ENCODE measurements at places on chromosomes 16 and 17. TPM values are rescaled to one million over a fixed set of nuclear protein-coding genes. Genes with fewer than 3 reads are reported as not detected.

SLC2A4 gene
- total RNA-seq: 4.9 TPM

OTOP2 gene
- not detected for total RNA-seq

DNA sequence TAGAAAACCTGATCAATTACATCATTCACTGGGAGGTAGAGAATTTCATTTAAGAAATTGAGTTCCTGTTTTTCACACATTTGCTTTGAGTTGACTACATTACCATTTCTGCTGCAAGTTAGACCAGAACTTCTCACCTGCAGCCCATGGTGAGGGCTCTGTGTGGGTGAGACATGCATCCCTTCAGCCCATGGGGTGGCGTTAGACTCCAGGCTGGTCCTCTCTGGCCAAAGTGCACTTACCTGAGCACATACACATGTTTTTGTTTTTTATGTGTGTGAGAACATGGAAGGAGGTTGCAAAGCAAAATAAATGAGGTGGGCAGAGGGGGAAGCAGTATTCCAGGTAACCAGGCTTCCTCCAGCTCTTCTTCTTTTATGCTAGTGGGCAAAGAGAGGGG, 470.2 kb downstream of the PMP22 start:
- H3K4me3 ChIP-seq: no peak overlapping the region
- H3K27ac ChIP-seq: no peak overlapping the region
- DNase-seq: no peak
- H3K4me1 ChIP-seq: no peaks in the 10 kb centered on the region

- no peaks in the 10 kb centered on the region for H3K36me3 ChIP-seq
- H3K4me3 ChIP-seq: no peak overlapping the region
- no peaks in the 10 kb centered on the region for H3K4me1 ChIP-seq
- DNase-seq: no peak
- no peaks in the 10 kb centered on the region for H3K27me3 ChIP-seq
These were observed 11.2 kb upstream of the CEP20 start for GRCh38 chr16:15899538-15900100.

DNA sequence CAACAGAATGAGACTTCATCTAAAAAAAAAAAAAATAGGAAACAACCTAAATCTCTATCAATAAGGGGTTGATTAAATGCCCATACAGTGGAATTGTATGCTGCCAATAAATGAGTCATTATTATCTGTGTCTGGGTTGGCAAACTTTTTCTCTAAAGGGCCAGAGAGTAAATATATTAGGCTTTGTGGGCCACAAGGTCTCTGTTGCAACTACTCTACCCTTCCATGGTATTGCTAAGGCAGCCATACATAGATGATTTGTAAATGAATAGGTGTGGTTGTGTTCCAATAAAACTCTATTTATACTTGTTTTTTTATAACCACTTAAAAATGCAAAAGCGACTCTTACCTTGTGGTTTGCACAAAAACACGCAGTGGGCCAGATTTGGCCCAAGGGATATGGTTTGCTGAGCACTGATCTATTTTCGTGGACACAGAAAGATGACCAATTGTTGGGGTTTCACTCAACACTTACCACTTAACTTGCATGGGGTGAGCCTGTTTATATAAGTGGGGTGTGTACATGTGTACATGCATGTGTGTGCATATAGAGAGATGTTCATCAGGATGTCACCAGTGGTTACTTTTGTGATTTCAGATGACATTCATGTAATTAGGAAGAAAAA, 12.4 kb upstream of the IL4R start:
- no peak overlapping the region for H3K27ac ChIP-seq
- no peaks in the 10 kb centered on the region for H3K27me3 ChIP-seq
- H3K36me3 ChIP-seq: no peaks in the 10 kb centered on the region
- H3K4me1 ChIP-seq: no peaks in the 10 kb centered on the region
- DNase-seq: peak; percentile 25
- H3K4me3 ChIP-seq: no peak overlapping the region

GRCh38 chr16:4667203-4667963, 26.0 kb upstream of the NUDT16L1 start:
- H3K36me3 ChIP-seq: peaks cover 63% of the 10 kb centered on the region
- no peak for DNase-seq
- H3K27me3 ChIP-seq: no peaks in the 10 kb centered on the region
- no peaks in the 10 kb centered on the region for H3K4me1 ChIP-seq
- no peak overlapping the region for H3K27ac ChIP-seq

DNA sequence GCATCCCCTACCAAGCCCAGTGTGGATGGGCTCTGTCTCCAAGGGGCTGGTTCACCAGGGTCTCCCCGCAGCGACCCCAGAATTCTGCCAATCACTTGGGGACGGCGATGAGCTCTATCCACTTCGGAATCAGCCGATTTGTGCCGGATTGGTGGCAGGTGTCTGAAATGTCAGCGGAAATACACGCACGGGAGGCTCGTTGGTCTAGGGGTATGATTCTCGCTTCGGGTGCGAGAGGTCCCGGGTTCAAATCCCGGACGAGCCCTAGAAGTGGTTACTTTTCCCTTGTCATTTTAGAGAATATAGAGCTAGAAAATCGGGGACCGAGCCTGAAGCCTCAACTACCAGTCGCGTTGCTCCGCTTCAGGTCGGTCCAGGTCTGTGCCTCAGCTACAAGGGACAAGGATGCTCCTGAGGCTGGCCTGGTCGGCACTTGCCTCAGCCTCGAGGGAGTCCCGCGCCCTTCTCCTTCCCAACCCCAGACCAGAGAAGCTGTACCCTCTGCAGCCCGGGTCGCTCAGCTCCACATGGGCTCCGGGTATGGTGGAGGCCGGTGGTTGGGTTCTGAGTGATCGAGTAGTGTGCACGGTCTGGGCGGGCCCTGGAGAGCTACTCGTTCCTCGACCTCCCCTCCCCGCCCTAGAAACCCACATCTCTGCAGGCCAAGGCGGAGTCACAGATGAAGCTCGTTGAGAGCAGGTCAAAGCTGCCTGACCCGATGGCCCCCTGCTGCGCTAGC, 16.0 kb upstream of the OR1F1 start:
- H3K27me3 ChIP-seq: peaks cover 33% of the 10 kb centered on the region
- no peak overlapping the region for H3K4me3 ChIP-seq
- peaks cover 6% of the 10 kb centered on the region for H3K4me1 ChIP-seq
- H3K36me3 ChIP-seq: no peaks in the 10 kb centered on the region

DNA sequence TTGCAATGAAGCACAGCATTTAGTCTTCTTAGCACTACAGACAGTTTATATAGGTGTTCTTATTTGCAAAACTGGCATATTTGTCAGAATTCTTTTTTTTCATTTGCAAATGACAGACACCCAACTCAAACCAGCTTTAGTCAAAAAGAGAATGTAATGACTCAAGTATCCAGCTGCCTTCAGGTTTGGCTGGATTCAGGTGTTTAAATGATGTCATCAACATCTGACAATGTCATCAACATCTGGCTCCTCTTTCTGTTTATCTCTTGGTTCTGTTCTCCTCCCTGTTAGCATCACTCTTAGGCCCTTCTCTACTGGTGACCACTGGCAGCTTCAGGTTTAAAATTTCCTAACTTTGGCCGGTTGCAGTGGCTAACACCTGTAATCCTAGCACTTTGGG, 18.9 kb downstream of the TMC5 start:
- no peaks in the 10 kb centered on the region for H3K4me1 ChIP-seq
- no peaks in the 10 kb centered on the region for H3K36me3 ChIP-seq
- DNase-seq: no peak
- no peak overlapping the region for H3K27ac ChIP-seq
- no peak overlapping the region for H3K4me3 ChIP-seq
- H3K27me3 ChIP-seq: no peaks in the 10 kb centered on the region

DNA sequence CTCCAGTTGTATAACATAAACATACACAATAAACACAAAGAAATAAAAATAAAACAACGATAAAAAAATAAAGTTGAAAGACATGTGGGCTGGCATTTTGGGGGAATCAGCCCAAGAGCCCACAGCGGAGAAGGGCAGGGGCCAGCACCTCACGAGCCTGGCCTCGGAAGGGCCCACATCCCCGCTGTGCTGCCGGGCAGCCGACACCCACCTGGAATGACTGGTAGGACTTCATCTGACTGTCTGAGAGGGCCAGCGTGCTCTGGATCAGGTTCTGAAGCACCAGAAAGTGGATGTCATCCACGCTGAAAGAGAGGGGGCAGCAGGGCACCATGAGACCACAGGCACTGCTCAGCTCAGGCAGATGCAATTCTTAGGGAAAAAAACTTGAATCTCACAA, 73.5 kb downstream of the GTF3C1 start:
- no peaks in the 10 kb centered on the region for H3K27me3 ChIP-seq
- H3K36me3 ChIP-seq: peaks cover 90% of the 10 kb centered on the region
- H3K4me1 ChIP-seq: no peaks in the 10 kb centered on the region
- H3K27ac ChIP-seq: no peak overlapping the region
- no peak for DNase-seq
